OCI-M1 (cell line): ENCODE measurements at places on chromosomes 12 and 14.

GRCh38 chr12:69102856-69103255, 136.5 kb upstream of the CPSF6 start:
- peak; percentile 11 for DNase-seq

DNA sequence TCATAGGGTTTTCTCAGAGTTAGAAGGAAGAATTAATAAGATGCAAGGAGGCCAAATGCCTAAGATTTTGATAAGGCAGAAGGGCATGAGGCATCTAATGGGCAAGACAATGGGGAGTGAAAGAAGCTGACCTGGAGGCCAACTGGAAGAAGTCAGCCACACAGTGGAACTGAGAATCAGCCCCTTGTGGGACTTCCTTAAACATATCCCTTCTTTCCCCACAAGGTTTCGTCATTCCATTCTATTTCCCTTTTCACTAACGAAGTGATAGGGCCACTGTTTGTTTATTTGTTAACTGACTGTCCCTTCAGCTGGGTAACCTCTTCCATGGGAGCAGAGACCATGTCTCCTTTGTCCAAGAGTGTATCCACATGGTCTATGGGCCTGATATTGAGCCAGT, 86.2 kb downstream of the HELB start:
- peak; percentile 11 for DNase-seq

DNA sequence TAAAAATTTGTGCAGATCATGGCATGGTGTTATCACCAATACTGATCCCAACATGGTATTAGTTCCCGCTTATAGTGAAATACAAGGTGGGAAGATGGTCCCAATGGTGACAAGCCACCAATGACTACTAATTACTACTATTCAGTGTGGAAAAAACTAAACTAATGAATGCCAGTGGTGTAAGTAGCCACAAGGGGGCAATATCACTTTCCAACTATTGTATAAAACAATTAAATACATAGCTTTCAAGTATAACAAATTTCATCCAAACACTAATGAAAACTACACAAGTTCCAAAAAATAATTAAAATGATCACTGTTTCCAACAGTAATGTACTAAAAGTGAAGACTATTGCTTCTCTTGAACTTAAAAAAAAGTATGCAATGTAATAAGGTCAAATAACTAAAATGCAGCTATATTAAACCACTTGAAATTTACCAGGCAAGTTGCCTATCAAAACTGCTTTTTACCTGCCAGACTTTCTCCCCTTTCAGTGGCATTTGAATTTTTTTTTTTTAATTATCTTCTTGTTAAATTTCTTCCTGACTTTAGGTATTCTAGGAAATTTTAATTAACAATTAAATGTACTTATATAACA, 58.0 kb downstream of the PAPLN start:
- DNase-seq = peak; percentile 60

- no peak for DNase-seq
These were observed 179.6 kb upstream of the NUDT4 start for GRCh38 chr12:93198086-93198485.
